Muscle of back (tissue), 13 donors: ENCODE measurements at places on chromosomes 2 and 18. TPM values are rescaled to one million over a fixed set of nuclear protein-coding genes. Genes with fewer than 3 reads are reported as not detected.

Gene CYS1
- 11.0 TPM for polyA plus RNA-seq

GRCh38 chr2:64975232-64975821 is 13.9 kb upstream of the SLC1A4 start:
- no peak for DNase-seq

- peak; percentile 59 for DNase-seq
These were observed 170.1 kb downstream of the INHBB start for GRCh38 chr2:120515759-120516678.

DNA sequence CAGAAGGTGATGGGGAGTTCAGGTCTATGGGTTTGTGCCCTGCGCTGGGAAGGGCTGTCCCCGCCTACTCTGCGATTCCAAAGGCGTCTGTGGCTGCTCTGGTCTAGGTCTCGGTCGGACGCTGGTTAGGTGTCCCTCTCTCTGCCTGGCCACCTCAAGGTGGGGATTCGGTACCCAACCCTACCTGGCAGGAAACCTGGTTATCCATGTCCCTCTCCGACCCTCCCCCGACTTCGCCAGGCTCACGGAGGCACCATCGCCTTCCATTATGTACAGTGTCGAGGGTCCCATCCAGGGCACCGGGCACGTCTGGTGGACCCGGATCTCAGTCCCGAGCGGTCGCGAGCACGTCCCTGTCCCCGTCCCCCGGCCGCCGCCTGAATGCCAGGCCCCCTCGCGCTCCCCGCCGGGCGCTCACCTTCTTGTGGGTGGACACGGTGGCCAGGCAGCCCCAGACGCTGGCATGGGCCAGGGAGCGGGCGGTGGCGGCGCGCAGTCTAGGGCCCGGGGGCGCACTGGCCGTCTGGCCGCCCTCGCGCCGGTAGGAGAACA is 628 bp downstream of the CREG2 start:
- no peak for DNase-seq

DNA sequence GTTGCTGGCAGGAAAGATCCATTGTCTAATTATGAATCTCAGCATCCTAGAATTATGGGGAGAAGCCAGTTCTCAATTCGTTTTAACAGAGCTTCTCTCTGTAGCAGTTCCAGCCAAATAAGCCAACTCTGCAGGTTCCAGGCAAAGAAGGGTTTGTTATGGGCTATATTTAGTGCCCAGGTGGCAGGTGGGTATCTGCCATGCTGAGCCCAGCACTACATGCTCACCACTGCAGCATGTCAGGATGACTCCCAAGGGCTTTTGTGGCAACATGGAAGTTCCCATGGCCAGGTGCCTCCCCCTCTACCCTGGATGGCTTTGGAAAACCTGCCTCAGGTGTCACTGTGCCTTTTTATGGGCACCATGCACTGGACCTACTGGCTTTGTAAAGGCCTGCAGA is 137.7 kb upstream of the MSH6 start:
- no peak for DNase-seq

Gene C2orf15
- polyA plus RNA-seq = 0.25 TPM

GRCh38 chr2:191350826-191351225 is 105.6 kb downstream of the MYO1B start:
- DNase-seq = no peak

DNA sequence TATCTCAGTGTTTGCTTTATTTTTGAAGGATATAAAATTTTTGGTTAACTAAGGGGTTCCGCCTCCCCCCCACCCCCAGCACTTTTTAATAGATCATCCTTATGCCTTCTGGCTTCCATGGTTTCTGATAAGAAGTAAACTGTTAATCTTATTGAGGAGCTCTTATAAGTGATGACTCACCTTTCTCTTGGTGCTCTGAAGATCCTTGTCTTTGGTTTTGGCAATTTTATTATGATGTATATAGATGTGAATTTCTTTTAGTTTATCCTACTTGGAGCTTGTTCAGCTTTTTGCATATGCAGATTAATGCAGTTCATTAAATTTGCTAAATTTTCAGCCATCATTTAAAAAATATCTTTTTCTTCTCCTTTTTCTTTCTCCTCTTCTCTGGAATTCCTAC is 91.7 kb upstream of the CTAGE1 start:
- DNase-seq = no peak

Gene SCN1A
- polyA plus RNA-seq = not detected

Gene CACNB4
- 7.0 TPM for polyA plus RNA-seq

DNA sequence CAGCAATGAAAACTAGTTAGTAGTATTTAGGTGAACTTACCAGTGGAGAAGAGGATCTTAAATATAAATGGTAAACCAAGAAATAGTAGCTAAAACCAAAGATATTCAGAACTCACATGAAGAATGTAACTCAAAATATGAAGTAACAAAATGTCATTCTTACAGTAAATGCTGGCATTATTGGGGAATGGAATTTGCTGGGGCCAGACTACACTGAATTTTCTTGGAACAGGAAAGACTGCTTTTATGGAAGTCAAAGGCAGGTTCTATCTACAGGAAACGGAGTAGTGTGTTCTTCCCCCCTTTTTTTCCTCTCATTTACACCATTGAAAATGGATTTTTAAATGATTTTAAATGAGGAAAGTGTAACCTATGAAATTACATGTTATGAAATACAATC is 188.7 kb downstream of the IKZF2 start:
- no peak for DNase-seq

DNA sequence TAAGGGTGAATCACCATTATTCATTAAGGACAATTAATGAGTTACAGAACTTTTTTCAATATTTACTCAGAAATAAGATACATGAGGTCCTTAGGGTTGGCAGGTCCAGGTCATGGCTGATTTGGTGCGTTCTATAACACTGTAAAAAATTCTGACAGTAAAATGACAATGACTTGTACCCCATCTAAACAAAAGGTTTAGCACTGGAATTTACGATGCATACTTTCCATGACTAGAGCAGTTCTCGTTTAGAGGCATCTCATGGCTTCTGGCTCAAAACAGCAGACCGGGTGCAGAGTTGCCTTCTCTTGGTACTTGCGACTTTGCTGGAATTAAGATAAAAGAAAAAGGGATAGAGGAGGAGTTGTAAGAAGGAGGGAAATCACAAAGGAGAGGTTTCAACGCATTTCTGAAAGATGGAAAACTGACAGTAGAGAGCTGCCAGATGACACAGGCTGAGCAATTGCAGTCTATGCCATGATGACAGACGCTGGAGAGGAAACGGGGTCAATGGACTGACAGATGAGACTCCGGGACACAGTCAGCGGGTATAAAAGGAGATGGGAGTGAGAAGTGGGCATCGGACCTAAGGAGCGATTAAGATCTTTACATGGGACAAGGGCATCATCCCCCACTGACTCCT is 4.1 kb upstream of the CYS1 start:
- DNase-seq = no peak

GRCh38 chr2:197079832-197080555 is 153.5 kb upstream of the PGAP1 start:
- no peak for DNase-seq

Gene BARD1
- polyA plus RNA-seq = 10.4 TPM

- no peak for DNase-seq
These were observed 229.6 kb downstream of the FAM210A start for GRCh38 chr18:13496691-13497281.

DNA sequence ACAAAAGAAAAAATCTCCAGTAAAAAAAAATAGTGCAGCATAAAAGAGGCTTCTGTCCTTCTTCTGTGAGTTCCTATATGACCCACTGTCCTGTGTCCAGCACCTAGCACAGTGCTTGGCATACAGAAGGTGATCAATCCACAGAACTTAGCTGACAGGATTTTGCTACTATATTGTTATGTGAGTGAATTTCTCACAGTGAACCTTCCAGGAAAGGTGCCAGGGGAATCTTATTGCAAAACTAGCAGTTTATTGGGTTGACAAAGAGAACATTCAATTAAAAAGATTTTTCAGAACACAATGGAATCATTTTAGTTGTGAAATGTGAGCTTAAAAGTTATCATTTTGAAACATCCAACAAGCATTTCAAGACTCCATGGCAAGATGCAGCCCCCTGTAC is 12.4 kb upstream of the TRIB2 start:
- DNase-seq = no peak

GRCh38 chr2:134379722-134380121 is 125.8 kb downstream of the MGAT5 start:
- DNase-seq = no peak

DNA sequence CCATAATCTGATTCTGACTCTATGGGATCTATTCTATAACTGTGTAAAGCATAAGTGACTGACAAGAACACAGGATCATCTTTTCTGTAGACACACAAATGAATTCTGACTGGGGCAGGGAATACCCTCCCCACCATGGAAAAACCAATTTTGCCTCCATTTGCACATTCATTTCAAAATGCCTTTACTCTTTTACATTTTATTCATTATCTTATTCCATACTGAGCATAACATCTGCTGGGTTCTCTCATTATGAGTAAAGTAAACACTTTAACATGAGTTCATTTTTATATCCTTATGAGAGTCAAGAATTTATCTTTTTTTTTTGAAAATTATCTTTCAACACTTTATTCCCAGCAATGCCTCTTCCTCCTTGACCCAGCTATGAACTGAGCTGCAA is 163.5 kb downstream of the RNF152 start:
- DNase-seq = no peak

DNA sequence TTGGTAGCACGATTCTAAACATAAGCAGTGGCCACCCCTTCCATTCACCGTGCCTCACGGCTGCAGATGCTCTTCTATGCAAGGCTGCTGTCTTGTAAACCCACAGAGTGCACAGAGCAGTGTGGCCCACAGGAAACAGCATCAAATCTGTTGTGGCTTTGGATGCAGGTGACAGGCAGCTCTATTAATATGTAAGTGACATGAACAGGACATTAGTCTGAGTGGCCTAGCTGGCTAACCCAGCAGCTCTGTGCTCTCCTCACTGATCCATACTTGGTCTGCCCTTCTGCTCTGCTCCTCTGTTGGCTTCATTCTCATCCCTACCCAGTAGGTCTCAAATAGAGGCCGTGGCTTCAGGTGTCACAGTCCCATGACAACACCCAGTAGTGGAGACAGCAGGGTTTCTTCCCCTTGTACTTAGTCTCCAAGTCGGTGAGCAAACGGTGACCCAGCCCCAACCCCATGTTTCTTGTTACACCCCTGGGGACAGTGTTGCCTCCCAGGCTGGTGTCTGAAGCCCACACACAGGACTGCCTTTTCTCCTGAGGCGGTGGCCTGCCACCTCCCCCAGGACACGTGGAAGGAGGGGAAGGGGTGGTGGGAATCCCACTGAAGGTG is 5.8 kb downstream of the SH3RF3 start:
- no peak for DNase-seq

GRCh38 chr2:5230855-5231254 is 461.3 kb upstream of the SOX11 start:
- DNase-seq = no peak

DNA sequence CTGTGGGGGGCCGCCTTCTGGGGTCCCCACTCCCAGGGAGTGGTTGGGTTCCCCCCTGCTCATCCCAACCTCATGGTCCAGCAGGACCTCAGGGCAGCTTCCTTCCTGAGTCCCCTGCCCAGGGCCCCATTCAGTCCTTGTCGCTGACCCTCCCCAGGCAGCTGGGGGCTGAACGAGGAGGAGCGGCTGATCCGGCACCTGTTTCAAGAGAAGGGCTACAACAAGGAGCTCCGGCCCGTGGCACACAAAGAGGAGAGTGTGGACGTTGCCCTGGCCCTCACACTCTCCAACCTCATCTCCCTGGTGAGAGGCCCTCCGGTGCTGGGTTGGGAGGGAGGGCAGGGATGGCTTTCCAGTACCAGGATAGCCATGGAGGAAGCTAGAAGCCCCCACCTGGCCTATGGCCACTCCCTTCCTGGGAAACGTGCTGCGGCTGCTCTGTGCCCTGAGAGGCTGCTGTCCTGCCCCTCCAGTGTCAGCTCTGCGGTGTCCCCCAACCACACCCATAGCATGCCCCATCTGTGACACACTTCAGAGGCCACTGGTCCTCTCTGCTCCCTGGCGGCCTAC is 497 bp downstream of the CHRND start:
- no peak for DNase-seq

- DNase-seq = no peak
These were observed 10.1 kb downstream of the CASP8 start for GRCh38 chr2:201270293-201271001.

Gene EVX2
- not detected for polyA plus RNA-seq

Gene NCKAP5
- polyA plus RNA-seq = 6.8 TPM

Gene CAPN14
- not detected for polyA plus RNA-seq

- DNase-seq = no peak
These were observed 35.8 kb downstream of the MTERF4 start for GRCh38 chr2:241066171-241066892.

Gene VWA3B
- 0.81 TPM for polyA plus RNA-seq

Gene TLX2
- not detected for polyA plus RNA-seq

DNA sequence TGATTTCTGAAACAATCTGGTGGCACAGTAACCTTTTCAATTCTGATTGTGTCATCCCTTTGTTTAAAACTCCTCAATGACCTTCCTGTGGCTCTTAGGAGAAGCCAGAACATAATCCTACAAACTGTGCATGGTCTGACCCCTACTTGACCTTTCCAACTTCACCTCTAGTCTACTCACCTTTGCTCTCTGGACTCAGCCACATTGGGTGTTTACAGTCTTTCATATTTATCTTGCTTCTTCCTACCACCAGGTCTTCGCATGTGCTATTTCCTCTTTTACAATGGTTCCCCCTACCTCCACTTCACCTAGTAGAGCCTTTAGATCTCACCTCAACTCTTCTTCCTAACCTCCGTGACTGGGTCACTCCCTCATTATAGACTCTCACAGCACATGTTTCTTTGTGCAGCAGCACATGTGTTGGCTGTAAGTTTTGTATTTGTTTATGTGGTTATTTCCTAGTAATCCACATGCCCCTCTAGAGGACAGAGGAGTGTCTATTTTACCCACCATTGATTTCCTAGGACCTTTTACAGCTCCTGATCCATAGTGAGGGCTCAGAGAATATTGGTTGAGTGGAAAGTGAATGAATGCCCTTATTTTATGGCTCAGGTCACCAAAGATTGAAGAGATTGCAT is 320.8 kb upstream of the MEIS1 start:
- no peak for DNase-seq

Gene IL36G
- polyA plus RNA-seq = 0.29 TPM

DNA sequence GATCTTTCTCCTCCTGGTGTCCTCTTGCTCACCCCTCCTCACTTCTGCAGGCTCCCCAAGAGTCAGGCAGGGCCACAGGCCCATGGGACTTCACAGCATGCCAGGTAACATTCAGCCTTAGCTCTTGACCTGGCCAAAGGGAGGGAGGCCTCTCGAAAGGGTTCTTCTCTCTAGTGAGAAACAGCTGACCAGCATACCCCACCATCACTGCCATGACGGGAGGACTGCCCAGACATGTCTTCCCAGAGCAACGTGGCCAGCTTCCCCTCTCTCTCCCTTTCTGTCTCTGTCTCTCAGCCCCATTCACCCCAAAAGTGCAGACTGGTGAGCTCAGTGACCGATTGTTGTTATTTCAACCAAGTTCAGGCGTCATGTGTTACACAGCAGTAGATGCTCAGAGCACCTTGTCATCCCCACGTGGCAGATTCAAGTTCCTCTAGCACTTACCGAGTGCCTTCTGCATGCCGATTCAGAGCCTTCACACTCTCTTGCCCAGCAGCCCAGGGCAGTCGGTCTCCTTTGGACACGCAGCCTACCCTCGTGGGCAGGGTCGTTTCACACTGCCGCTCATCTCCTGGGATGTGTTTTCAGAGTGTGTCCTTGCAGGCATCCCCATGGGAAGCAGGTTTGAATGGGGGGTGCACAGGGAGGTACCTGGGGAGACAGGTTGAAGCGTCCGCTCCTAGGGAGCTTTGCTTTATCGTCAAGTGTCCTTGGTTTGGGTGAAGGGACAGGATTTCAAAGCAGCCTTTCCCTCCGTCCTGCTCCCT is 259.9 kb downstream of the NDUFA10 start:
- no peak for DNase-seq

- peak; percentile 69 for DNase-seq
These were observed 33.6 kb upstream of the SERPINE2 start for GRCh38 chr2:224072541-224073188.

GRCh38 chr18:13836559-13836958 is 12.6 kb downstream of the MC5R start:
- no peak for DNase-seq
